ENCODE measurements at places on chromosomes 5 and 9. TPM values are rescaled to one million over a fixed set of nuclear protein-coding genes. Genes with fewer than 3 reads are reported as not detected.

Gene CTXN3
- not detected for total RNA-seq

Gene CLPTM1L
- total RNA-seq: 252 TPM

Gene FGF1
- total RNA-seq: 0.21 TPM

Gene SVEP1
- total RNA-seq: 1.2 TPM

Gene C1QTNF2
- total RNA-seq: not detected

Gene SLCO6A1
- not detected for total RNA-seq

Gene SHC3
- total RNA-seq: under 0.01 TPM

Gene FSD1L
- 3.2 TPM for total RNA-seq

Gene P4HA2
- 324 TPM for total RNA-seq

Gene PCDHB10
- total RNA-seq: under 0.01 TPM

Gene TMEM174
- total RNA-seq: not detected

Gene SPINK7
- total RNA-seq: 4.3 TPM

Gene TRIM7
- total RNA-seq: 28.2 TPM

Gene GAS1
- 1.5 TPM for total RNA-seq

Gene ARID3C
- total RNA-seq: 0.64 TPM

Gene FOXD4L5
- 0.24 TPM for total RNA-seq

Gene PCDHB12
- not detected for total RNA-seq

Gene ATG12
- total RNA-seq: 55.0 TPM

Gene CNTNAP3
- total RNA-seq: 7.0 TPM

Gene ABCA2
- total RNA-seq: 13.0 TPM

Gene CLINT1
- 168 TPM for total RNA-seq

Gene EQTN
- not detected for total RNA-seq

Gene FAXDC2
- total RNA-seq: 1.7 TPM

Gene MYMK
- not detected for total RNA-seq
